ENCODE measurements at places on chromosomes 12 and 14.

DNA sequence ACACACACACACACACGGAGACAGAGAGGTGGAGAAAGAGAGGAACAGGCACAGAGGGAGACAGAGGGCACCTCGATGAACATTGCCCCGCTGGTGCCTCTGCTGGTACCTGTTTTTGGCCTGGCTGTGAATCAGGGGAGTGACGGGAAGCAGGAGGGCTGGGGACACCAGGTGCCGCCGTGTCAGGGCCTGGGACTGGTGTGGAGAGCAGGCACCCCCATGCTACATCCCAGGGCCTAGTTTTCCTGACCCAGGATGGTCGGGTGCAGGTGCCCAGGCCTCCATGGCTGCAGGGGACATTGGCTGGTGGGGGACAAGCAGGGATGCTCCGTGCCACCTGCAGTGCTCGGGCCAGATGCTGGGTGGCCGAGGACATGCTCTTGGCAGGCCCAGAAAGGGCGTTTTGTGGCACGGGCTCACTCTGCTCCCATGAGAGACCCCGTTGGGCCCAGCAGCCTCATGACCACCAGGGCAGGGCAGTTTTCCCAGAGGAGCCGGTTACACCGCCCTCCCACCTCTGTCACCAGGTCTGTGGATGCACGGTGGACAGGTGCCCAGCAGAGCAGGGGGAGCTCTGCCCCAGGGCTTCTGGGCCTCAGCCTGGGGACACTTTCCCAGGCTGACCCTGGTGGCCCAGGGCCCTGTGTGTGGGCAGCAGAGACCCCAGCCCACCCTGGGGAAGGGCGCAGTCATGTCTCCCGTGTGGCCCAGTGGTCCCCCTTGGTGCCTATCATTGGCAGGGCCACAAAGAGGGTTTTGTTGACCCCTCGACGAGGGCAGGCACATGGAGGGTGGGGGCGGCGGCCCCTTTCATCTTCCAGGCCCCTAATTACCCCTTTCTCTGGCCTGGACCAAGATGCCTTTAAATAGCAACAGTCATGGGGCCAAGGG is 207.5 kb upstream of the RTL1 start:
- no peak for DNase-seq

DNA sequence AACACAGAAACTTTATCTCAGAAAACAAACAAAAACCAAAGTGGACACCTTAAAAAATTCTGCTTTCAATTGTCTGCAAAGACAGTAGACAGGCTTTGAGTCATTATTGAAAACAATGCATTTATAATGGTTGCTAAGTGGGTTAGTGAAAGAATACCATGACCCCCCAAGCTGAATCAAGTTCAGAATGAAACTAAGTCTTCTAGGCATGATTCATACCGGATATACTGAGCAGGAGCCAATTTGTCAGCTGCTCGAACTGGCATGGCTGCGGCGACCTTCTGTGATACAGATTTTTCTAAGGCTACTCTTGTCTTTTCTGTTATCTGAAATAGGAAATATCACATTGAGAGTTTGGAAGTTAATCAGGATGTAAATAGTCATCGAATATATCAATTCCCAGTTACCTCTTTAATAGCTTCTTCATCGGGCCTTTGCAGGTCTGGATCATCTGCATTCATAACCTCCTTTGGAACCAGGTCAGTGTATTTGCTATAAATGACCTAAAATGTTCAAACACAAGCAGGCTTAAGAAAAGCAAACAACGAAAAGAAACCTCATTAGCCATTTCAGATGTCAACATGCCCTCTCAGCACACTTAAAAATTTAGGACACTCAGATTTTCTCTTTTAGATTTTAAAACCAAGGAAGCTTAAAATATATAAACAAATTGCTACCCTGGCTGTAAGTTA is 22.3 kb downstream of the SNW1 start:
- no peak for DNase-seq

GRCh38 chr12:70068743-70069142 is 174.5 kb upstream of the CNOT2 start:
- no peak for DNase-seq

DNA sequence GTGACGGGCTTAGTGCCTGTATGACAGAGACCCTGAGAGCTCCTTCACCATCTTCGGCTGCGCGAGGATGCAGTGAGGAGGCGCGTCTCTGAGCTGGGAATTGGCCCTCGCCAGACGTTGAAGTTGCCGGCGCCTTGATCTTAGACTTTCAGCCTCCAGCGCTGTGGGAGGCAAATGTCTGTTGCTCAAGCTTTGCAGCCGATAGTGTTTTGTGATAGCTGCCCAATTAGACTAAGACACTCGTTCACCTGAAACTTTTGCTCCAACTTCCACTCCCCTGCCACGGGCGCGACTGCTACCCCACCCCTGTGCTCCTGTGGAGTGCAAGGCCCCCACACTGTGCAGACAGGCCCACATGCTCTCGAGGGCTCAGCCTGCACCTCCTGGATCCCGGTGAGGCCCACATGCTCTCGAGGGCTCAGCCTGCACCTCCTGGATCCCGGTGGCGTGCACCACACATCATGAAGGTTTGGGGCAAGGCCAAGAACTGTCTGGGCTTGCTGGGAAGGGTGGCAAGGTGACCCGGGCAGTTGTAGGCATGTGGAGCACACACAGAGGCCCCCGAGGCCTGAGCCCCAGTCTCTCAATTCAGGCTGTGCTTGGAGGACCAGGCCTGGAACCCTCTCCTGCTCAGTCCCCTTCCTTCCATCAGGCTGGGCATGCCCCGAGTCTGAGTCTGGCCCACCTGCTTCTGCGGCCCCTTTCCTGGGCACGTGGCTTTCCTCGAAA is 324.6 kb downstream of the TMEM121 start:
- no peak for DNase-seq

DNA sequence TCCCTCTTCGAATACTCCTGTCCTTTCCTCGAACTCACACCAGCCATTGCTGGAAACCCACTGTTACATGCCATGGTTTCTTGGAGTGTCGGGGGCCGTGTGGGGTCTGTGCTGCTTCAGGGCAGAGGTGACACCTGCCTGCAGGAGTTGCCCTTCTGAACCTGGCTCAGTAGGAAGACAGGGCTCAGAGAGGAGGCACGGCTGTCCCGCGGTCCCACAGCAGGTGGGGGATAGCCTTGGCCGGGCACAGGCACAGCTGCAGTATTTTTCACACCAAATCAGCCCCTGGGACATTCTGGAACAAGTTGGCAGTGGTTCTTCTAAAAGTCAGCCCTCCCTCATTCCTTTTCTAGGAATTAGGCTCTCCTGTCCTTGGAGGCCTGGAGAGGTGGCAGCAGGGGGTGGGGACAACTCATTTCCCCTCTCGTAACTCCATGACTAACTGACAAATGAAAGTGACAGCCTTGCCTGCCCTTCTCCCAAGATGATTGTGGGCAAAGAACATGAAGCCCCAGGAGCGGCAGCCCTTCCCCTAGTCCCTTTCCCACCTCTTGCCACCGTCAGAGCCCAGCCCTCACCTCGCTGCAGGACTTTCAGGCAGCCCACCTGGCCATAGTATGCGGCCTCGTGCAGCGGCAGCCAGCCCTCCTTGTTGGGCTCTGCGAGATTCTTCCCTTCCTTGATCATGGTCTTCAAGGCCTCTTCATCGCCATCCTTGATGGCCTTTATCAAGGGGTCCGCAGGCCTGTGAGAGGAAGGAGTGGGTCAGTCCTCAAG is 22.4 kb downstream of the ASB2 start:
- no peak for DNase-seq

- no peak for DNase-seq
Measured at GRCh38 chr14:53882684-53883083, 73.9 kb downstream of the BMP4 start.

DNA sequence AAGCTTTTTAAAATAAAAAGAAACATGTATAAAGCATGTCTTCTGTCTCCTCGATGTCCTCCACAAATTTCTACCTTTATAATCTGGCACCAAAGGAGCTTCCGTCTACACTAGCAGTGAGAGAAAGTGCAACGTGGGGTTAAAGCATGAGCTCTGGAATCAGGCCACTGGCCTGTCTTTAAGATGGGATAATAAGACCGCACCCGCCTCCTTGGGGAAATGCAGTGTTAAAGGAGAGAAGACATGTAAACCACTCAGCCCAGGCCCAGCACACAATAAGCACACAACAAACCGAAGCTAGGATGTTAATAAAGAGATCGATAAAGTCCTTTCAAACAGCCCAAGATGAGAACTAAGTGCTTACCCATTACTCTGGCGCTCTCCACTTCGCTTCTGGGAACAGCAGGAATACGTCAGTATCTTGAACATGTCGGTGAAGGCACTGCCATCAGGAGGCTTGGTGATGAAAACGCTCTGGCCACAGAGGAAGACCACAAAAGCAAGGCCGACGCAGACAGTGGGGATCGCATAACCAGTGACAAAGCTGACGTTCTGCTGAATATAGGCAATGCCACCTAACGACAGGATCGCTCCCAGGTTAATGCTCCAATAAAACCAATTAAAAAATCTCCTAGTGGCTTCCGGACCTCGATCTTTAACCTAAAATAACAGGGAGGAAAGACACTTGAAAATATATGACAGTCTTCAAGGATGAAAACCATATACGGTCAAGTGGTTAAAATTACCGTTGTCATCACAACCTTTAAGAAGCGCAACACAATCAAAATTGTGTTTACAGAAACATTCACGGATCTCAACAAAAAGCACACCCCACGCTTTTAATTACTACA is 9.1 kb downstream of the SLC15A4 start:
- DNase-seq = no peak

GRCh38 chr14:96256407-96256806 is 397 bp downstream of the BDKRB1 start:
- DNase-seq = no peak

DNA sequence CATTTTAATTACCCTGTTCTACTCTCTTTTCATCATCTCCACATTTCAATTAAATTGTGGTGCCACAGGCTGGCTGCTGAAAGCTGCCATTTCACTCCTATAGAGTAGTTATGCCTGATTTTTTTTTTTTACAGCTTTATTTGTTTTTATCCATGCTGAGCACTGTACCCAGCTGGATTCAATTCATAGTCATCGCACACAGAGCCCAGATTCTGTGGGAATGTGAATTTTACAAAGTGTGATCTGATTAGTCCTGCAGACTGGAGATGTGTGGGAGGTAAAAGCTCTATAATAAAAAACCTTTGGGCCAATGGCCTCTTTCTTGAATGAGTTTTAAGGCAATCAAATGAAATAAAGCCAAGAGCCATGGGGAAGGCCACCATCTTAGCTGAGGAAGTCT is 190.2 kb downstream of the ANO4 start:
- no peak for DNase-seq

DNA sequence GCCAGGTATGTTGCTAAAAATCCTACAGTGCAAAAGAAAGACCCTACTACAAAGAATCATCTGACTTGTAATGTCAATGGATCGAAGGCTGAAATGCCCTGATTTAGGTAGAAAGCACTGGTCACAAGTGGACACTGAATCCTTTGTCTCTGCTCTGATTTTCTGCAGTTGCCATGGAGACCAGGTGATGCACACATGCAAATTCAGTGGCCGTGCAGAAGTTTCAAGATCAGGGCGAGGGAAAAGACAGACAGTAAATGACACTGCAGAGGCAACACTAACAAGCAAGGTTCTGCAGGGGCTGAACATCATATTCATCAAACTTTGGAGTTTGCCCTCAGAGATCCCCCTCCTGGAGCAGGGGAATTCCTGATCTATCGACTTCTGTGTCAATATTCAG is 370.3 kb upstream of the TMEM132C start:
- DNase-seq = no peak

GRCh38 chr14:23442721-23443356 is 7.4 kb upstream of the MYH7 start:
- DNase-seq = no peak
